Small intestine (tissue), 16 donors: ENCODE measurements at places on chromosomes 1 and 21.

GRCh38 chr21:31943561-31943960, 70.7 kb downstream of the HUNK start:
- DNase-seq = no peak

DNA sequence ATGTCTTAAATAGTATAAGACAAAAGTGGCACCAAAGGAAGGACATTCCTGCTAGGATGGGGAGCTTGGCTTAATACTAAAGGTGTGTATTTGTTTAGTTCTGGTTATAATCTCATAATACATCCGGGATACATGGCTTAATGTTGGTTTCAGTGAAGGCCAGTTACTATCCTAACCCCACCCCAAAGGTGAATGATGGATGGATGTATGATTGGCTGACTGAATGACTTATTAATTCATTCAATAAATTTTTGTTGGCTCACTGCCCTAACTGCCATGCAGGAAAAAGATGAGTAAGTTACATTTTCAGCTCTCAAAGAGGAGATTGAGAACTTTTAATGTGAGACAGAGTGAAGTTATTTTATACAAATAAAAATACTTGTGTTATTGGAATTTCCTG, 52.2 kb downstream of the PHACTR4 start:
- DNase-seq = peak; percentile 30

GRCh38 chr1:207414606-207415108, 39.5 kb upstream of the CR2 start:
- no peak for DNase-seq

DNA sequence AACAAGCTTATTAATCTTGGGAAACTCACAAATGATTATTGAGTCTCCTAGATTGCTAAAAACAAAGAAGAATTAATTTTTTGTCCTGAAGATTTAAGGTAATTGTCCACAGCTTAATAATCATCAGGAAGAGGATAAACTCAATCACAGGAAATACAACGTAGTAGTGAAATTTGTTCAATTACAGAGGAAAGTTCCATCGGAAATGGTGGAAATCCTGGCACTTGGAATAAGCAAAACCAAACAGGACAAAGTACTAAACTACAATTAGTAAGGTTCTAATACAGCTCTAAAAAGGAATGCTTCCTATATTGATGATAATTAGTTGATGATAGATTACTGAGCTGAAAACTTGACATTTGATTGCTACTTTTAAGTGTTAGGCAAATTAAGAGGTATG, 485.4 kb downstream of the USP25 start:
- no peak for DNase-seq

- no peak for DNase-seq
These were observed 13.9 kb downstream of the BTBD8 start for GRCh38 chr1:92094090-92094489.

- no peak for DNase-seq
These were observed 7.7 kb downstream of the ITPKB start for GRCh38 chr1:226731257-226731893.

- DNase-seq = no peak
These were observed 20.1 kb downstream of the SCMH1 start for GRCh38 chr1:41221995-41222394.

- DNase-seq = no peak
These were observed 330.0 kb upstream of the PLD5 start for GRCh38 chr1:242854466-242854865.

DNA sequence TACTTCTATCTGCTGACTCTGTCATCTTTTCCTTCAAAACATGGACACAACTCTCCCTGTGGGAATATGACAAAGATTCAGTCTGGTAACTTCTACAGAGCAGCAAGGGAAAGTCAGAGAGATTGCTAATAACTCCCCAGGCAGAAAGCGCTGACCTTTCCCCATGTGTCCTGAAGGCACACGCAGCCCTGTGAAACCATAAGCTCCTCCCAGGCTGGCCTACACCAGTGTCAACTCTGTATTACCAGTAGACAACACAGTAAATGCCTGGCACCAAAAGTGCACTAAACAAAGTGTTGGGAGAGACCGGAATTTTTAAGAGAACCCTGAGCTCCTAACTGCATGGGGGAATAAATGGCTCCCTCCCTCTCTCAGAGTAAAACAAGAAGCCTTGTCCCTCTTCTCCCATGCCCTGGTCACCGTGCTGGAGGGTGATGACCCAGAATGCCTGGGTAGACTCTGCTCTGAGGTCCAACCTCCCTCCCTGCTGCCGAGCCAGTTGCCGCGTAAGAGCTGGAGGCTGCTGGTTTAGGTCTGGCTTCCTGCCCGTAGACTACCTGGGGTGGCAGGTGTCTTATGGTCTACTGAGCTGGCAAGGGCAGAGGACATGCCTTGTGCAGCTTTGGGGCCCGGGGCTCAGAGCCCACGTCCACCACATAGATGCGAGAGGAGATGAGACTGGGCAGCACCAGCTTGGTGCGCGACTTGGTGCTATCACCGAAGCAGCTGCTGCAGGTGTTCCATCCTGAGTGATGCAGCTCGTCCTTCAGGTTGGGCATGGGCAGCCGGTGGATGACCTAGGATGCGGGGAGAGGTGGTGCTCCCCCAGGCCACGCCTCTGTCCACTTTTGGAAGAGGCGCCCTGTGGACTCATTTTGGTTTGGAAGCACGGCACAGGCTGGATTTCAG, 3.9 kb downstream of the SELENBP1 start:
- DNase-seq = peak; percentile 60

GRCh38 chr1:8165595-8166360, 139.7 kb upstream of the ERRFI1 start:
- no peak for DNase-seq

DNA sequence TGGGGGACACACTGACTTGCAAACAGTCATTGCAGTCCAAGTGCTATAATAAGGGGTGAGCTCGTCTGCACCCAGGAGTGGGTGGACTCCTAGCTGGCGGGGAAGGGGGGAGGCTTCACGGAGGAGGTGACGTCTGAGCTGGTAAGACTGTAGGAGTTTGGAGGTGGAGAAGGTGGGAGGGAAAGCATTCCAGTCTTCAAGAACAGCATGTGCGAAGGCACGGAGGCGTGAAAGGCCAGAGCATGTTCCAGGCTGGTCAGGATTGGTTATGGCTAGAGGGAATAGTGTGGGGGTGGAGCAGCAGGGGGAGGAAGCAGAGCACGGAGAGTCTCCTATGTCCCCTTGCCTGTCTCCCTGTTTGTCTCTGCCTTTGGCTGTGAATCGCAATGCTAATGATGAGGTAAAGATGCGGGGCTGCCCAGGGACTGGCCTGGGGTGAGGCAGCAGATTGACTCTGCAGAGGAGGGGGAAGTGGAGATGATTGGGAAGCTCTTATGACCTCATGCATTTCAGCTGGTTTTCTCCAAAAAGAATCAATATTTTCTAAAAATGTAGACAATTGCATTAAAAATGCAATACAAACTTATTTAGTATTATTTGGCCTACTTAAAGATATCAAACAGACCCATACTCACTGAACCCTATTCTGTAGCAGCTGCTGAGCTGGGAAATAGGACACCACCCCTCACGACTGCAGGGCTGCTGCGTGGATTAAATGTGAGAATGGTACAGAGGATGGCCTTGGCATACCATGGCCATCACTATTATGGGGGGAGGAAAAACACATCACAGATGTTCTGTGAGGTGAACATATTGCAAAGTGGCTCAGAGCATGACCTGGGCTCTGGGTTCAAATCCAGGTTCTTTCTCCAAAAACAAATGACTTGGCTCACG, 2.6 kb upstream of the ZNF436 start:
- DNase-seq = no peak

DNA sequence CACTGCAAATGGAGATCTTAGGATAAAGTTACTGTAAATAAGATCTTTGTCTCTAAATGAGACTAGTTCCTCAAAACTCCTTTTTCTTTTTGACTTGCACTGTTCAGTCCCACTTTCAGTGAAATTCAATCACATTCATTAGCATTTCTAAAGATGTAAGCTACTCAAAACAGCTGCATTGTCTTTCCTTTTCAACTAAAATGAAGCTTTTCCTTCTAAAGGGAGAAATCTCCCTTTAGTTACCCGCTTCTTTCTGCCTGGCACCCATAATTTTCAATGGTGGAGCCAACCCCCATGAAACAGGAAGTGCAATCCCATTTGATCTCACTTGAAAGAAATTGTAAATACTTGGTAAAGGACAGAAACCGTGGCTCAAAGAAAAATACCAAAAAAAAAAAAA, 387.4 kb upstream of the PKN2 start:
- DNase-seq = no peak
